ENCODE measurements at places on chromosomes 16 and 17.

DNA sequence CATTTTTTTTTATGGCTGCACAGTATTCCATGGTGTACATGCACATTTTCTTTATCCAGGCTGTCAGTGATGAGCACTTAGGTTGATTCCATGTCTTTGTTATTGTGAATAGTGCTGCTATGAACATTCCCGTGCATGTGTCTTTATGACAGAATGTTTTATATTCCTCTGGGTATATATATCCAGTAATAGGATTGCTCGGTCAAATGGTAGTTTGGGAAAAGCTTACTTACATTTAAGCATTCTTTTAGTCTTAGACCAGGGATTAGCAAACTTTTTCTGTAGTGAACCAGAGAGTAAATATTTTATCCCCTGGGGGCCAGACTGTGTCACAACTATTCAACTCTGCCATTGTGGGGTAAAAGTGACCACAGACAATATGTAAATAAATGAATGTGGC, 40.2 kb downstream of the MED13 start:
- DNase-seq, result no peak

DNA sequence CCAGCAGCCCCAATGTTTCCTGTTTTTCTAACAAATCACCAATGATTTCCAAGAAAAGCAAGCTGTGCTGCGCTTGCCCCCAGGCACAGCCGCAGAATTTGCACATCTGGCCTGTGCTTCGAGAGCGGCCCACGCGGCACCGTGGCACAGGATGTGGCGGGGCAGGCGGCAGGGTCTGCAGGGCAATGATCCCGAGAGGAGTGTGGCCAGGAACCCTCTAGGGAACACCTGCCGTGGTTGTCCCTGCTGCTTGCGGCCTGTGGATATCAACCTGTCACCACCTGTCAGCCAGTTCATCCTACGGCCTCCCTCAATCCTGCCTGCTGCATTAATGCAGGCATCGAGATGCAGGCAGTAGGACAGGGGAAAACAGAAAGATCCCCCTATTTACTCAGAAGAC, 24.0 kb downstream of the PIK3R5 start:
- no peak for DNase-seq

- DNase-seq, result peak; percentile 68
Measured at GRCh38 chr16:11256661-11257130, 692 bp upstream of the SOCS1 start.

DNA sequence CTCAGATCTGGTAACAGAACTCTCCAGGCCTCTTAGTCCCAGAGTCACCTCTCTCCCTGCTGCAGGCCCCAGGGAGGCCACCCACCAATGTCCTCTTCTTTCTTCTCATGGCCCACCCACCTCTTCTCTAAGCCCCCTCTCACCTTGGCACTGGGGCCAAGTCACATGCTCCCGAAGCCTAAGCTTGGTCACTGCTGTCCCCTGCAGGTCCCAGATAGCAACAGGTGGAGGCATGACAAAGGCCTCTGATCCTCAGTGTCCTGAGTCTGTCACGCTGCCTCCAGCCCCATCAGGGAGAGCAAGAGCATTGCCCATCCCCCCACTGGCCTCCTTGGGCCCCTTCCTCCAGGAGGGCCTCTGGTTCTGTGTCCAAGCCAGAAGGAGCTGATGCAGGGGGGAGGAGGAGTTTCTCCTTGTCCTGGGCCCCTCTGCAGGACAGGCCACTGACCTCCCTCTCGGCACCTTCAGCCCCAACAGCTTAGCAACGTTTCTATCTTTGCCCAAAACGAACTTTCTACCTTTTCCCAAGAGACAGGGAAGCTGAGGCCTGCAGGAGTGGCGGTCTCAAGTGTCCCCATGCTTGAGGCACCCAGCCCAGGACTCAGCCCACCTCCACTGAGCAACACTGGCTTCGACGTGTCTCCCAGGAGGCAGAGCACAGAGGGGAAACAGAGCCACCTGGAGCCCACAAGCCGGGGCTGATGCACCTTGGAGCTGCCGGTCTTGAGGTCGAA, 8.6 kb downstream of the P2RX1 start:
- peak; percentile 44 for DNase-seq

DNA sequence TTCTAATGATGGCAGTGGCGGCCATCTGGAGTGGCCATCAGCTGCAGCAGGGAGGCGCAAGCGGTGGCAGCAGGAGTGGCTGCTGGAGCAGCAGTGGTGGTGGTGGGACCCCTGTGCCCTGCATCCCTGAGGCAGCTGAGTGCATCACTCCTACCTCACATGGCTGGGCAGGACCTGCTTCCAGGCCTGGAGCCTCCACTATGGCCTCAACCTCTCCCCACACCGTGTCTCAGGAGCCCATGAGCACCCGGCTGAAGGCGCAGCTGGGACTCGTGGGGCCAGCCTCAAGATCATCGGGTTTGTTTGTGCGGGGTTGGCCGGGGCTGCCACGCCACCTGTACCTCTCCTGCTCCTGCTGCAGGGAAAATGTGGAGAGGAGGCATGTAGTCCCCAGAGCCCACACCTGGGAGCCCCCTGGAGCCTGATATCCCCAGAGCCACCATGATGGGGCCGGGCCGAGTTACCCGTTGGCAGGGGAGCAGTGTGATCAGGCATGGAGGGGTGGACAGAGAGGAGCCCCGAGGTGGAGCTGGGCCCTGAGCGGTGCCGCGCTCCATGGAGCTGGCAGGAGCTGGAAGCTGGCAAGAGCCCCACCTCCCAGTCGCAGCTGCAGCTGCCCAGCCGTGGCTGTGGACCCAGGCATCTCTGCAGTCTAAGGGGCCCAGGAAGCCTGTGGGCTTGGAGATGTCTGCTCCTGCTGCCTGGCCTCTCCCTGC, 16.7 kb downstream of the RHOT1 start:
- DNase-seq, result no peak

DNA sequence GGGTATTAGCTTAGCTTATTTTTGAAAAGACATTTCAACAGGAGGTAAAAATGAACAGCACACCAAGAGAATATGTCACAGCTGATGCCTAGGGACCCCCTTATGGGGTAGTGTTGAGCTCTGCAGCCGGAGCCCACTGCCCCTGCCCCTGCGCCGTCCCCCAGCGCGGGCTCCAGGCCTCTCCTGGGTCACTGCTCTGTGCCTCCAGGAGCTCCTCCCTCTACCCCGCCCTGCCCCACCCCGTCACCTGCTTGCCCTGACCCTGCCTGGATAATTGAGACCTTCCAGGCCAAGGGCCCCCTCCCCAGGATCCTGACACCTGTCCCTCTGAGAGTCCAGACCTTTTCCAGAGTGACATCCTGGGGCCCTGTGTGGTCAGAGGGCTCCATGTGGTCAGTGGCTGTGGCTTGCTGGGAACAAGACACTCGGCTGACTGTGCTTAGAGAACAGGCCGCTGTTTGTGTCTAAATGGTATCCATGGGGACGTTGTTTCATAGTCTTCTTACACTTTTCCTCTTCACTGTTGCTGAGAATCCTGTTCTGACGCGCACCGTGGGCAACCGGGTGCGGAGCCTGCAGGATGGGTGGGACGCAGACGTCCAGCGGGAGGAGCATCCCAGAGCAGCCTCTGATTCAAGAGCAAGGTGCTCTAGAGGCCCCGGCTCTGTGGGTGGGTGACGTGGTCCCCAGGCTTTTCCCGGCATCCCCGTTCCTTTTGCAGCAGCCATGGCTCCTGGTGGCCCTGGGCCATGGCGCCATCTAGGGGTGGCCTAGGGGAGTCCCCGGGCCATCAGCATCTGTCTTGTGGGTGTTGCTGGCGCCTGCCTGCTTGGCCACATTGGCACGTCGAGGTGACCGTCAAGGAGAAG, 20.0 kb upstream of the WFIKKN1 start:
- DNase-seq, result peak; percentile 60

DNA sequence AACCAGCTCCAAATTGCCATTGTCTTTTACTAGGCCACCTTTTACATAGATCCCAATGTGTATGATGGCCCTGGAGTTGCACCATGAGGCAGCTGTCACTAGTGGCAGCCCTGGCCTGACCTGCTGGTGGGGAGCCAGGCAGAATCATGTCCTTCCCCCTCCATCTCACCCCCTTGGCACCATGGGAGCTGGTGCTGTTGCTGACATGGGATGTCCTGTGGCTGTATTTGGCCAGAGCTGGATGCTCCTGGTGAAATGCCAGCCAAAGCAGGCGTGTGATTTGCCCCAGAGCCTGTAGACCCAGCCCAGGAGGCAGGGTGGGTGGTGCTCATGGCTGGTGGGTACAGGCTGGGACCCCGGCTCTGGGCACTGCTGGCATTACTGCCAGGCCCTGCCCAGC, 18.6 kb downstream of the SLC12A3 start:
- no peak for DNase-seq

DNA sequence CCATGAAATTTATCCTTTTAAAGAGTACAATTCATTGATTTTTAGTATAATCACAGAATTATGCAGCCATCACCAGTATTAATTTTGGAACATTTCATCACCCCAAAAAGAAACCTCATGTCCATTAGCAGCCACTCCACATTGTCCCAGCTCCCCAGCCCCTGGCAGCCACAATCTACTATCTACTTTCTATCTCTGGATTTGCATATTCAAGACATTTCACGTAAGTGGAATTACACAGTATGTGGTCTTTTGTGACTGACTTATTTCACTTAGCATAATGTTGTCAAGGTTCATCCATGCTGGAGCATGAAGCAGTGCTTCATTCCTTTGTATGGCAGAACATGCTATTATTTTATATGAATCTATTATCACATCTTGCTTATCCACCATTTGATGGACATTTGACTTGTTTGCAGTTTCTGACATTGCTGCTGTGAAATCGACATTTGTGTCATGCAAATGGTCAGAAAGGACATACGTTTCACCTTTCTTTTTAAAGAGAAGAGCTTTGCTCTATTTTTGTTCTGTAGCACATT, 10.7 kb downstream of the METTL9 start:
- no peak for DNase-seq

DNA sequence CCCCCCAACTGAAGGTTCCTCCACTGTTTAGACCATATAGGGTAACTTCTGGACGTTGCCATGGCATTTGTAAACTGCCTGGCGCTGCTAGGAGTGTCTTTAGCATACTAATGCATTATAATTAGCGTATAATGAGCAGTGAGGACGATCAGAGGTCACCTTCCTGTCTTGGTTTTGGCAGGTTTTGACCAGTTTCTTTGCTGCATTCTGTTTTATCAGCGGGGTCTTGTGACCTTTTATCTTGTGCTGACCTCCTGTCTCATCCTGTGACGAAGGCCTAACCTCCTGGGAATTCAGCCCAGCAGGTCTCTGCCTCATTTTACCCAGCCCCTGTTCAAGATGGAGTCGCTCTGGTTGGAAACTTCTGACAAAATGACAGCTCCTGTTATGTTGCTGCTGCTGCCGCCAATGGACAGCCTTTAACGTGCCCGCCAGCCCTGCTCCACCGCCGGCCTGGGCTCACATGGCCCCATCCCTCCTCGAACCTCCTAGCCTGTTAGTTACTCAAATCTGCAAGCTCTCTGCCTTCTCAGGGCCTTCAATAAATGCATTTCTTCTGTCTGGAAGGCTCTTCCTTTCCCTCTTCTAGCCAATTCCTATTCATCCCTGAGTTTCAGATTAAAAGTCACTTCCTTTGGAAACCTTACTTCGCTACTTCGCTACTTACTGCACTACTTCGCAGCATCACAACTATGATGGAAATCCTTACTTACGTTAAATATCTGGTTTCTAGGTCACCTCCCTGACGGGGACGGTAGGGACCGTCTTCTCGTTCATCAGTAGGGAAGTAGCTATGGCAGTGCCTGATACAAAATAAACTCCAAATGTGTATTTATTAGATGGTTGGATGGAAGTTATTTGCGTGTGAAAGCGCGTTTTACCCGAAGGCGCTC, 640 bp upstream of the NAGLU start:
- peak; percentile 67 for DNase-seq

DNA sequence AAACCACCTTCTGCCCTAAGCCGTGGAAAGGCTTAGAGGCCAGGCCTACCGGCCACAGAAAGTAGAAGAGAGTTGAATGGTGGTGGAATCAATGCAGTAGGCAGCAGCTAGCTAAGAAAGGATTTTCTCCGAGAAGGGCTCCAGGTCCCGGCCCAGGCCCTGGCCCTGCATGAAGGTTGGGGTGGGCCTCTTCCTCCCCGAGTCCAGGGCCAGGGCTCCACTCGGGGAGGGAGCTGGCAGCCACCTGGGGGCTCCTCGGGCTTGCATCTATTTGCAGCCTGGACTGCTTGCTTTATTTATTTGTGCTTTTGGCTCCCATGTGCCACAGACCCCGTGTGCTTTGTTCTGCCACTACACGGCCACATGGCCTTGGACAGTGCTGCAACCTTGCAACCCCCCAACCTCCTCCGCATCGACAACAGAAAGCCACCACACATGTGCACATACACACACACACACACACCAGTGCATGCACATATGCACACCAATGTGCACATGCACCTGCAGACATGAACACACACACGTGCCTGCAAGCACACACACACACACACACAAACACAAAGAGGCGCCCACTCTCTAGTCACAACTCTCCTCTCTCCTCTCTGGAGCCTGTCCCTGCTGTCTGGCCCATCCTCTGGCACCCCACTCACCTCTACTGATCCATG, 96.4 kb upstream of the TNRC6C start:
- DNase-seq, result no peak

DNA sequence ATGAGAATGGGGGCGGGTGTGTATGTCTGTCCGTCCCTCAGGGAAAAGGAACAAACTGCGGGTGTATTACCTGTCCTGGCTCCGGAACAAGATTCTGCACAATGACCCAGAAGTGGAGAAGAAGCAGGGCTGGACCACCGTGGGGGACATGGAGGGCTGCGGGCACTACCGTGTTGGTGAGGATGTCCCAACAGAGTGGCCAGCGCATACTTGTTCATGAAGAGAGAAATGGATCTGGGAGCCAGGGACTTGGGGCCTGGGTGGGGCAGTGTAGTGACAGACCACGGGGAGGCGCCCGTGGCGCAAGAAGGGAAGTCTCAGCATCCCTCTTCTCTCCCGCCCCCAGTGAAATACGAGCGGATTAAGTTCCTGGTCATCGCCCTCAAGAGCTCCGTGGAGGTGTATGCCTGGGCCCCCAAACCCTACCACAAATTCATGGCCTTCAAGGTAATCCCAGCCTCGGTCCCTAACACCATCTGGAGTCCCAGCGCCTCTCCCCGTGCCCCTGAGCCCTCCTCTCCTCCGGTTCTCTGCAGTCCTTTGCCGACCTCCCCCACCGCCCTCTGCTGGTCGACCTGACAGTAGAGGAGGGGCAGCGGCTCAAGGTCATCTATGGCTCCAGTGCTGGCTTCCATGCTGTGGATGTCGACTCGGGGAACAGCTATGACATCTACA, 3.5 kb upstream of the C17orf107 start:
- DNase-seq, result no peak

- no peak for DNase-seq
Measured at GRCh38 chr17:17740615-17741348, 59.5 kb downstream of the RAI1 start.

- DNase-seq, result peak; percentile 52
Measured at GRCh38 chr17:39706921-39707337, 7.1 kb downstream of the ERBB2 start.

GRCh38 chr16:57003439-57004386, 14.4 kb downstream of the NLRC5 start:
- peak; percentile 43 for DNase-seq
